Hepatic stellate cell (primary cell): ENCODE measurements at places on chromosomes 1 and 21.

- no peak for DNase-seq
Measured at GRCh38 chr1:35085421-35085820, 6.2 kb downstream of the ZMYM1 start.

GRCh38 chr1:183611021-183611420, 20.8 kb upstream of the NCF2 start:
- DNase-seq: no peak

- DNase-seq: no peak
Measured at GRCh38 chr1:192067360-192067759, 90.9 kb upstream of the RGS18 start.

DNA sequence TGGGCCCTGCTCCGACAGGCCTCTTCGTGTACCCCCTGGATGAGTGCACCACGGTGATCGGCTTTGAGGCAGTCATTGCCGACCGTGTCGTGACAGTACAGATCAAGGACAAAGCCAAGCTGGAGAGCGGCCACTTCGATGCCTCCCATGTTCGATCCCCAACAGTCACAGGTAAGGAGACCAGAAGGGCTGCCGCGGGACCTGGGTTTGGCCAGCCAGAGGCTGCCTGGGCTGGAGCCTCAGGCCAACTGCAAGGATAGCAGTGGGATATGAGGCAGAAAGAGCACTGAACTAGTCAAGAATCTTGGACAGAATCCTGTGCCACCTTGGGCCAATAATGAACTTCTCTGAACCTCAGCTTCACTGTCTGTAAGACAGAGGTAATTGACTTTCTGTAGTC, 22.1 kb downstream of the VWA5B1 start:
- DNase-seq: no peak

- DNase-seq: no peak
Measured at GRCh38 chr1:84164567-84165021, 20.5 kb downstream of the PRKACB start.

- DNase-seq: no peak
Measured at GRCh38 chr1:218890451-218890850, 283.2 kb upstream of the LYPLAL1 start.

GRCh38 chr1:100510451-100510850, 27.5 kb upstream of the GPR88 start:
- no peak for DNase-seq

DNA sequence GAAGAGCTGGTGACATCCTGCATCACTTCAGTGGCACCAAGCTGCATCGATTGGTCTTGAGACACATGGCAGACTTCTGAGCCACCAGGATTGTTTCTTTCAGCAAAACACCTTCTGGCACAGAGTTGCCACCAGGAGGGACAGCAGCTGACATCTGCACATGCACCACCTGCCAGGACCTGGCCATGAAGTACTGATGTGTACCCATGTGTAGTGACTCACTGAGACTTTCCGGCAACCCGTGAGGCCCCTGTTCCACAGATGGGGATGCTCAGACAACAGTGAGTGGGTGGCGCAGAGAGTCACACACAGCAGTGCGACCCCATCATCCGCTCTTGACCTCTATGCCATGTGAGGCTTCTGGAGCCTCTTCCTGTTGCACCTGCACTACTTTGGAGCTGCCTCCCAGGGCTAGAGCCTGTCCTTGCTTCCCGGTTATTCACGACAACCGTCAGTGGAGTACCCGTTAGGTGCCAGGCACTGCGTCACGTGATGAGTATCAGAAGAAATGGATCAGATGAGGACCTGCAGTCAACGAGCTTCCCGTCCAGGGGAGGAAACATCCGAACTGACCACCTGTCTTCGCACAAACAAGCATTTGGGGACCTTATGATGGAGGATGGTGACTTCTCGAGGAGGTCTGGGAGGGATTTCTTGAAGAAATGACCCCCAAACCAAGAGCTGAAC, 80.5 kb upstream of the VAMP3 start:
- no peak for DNase-seq

DNA sequence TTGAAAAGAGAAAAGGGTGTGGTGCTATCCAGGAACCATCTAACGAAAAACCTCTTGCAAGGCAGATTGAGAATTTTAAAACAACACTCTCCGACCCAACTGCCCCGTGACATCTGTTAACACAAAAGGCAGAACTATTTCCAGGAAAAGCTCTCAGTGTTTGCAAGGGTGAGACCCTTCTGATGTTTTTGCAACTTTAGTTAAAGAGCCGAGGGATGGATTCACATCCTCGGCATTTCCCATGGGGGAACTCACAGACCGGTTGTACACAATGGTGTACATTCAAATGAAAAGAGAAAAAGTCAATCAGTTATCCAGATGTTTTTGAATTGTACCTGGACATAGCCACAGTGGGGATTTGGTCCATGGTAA, 120.0 kb downstream of the NGF start:
- DNase-seq: no peak

DNA sequence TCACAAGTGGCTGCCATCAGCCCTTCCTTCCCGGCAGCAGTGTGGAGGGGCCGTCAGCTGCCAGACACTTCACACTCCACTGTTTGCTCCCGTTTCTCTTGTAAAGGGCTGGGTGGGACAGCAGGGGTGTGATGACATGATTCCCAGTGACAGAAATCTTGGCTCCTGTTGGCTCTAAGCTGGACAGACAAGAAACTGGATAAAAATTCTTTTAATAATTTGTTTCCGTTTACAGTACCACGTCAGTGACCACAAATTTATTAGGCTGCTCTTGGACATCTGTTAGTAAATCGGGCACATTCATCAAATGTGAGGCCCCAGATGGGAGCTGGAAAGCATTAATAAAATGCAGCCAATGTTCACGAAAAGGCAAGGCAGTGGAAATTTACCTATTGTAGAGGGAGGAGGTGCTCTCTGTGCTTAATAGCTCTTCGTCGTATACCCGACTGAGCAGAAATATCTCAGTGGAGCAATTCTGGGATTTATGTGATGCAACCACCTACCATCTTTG, 353.7 kb upstream of the GREM2 start:
- DNase-seq: no peak

GRCh38 chr1:37255136-37255795, 219.1 kb upstream of the ZC3H12A start:
- DNase-seq: no peak

GRCh38 chr1:88529581-88529980, 154.5 kb upstream of the PKN2 start:
- DNase-seq: no peak

GRCh38 chr21:28793043-28793442, 199.6 kb downstream of the LTN1 start:
- DNase-seq: peak; percentile 6
